ENCODE measurements at places on chromosomes 13 and 19. TPM values are rescaled to one million over a fixed set of nuclear protein-coding genes. Genes with fewer than 3 reads are reported as not detected.

The TMEM59L gene
- total RNA-seq = 5.6 TPM

DNA sequence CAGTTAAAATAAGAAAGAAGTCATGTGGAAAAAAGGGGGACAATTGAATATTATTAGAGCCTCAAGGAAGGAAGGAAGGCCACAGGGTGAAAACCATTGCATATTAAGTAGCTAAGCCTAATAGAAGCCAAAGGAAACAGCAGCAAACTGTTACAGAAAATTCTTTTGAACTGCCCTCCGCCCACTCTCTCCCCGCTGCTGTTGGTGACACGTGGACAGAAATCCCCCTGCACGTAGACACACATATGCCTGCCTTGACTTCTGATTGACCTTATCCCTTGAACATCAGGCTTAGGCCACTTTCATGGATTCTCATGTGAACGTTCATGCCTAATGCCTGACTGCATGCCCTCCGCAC lies 229.1 kb downstream of the KCNRG start:
- peak; percentile 16 for DNase-seq
- no peaks in the 10 kb centered on the region for H3K36me3 ChIP-seq
- no peak overlapping the region for H3K4me3 ChIP-seq
- H3K4me1 ChIP-seq = peaks cover 14% of the 10 kb centered on the region
- H3K27ac ChIP-seq = no peak overlapping the region

The DGKH gene
- total RNA-seq = 16.4 TPM

The PRR20D gene
- total RNA-seq = not detected

- peak overlapping the region; percentile 58 for H3K27ac ChIP-seq
- no peak overlapping the region for H3K4me3 ChIP-seq
- no peaks in the 10 kb centered on the region for H3K27me3 ChIP-seq
- H3K36me3 ChIP-seq = peaks cover 6% of the 10 kb centered on the region
- DNase-seq = peak; percentile 38
Observed at GRCh38 chr19:5953680-5954213, 24.2 kb downstream of the RANBP3 start.

- H3K27me3 ChIP-seq = no peaks in the 10 kb centered on the region
- H3K4me1 ChIP-seq = no peaks in the 10 kb centered on the region
- no peak overlapping the region for H3K4me3 ChIP-seq
- peaks cover under 1% of the 10 kb centered on the region for H3K36me3 ChIP-seq
- no peak for DNase-seq
Observed at GRCh38 chr13:51435002-51435578, 17.7 kb downstream of the INTS6 start.

GRCh38 chr13:77415253-77416071 lies 88.6 kb upstream of the MYCBP2 start:
- H3K4me3 ChIP-seq = no peak overlapping the region
- H3K27me3 ChIP-seq = no peaks in the 10 kb centered on the region
- DNase-seq = no peak
- no peaks in the 10 kb centered on the region for H3K36me3 ChIP-seq
- no peak overlapping the region for H3K27ac ChIP-seq

GRCh38 chr19:2624537-2625091 lies 77.9 kb downstream of the GNG7 start:
- H3K4me3 ChIP-seq = no peak overlapping the region
- no peak overlapping the region for H3K27ac ChIP-seq
- DNase-seq = no peak
- no peaks in the 10 kb centered on the region for H3K36me3 ChIP-seq

DNA sequence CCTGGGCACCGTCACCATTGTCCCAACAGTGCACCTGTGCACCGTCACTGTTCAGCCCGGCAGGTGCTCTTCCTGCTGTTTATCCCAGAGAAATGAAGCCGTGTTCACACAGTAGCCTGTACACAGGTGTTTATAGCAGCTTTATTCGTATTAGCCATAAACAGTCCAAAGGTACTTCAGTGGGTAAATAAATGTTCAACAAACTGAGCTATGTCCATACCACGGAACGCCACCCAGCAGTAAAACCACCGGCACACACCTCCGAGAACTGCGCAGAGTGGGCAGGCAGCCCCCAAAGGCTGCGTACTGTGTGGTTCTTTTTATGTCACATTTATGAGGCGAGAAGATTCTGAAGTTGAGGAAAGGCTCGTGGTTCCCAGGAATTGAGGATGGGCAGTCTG lies 44.9 kb upstream of the DCUN1D2 start:
- no peak for DNase-seq
- no peak overlapping the region for H3K27ac ChIP-seq
- H3K4me1 ChIP-seq = peaks cover 8% of the 10 kb centered on the region
- peaks cover 20% of the 10 kb centered on the region for H3K36me3 ChIP-seq

- peaks cover 18% of the 10 kb centered on the region for H3K4me1 ChIP-seq
- peak; percentile 95 for DNase-seq
- no peaks in the 10 kb centered on the region for H3K27me3 ChIP-seq
- H3K27ac ChIP-seq = peak overlapping the region; percentile 91
- no peaks in the 10 kb centered on the region for H3K36me3 ChIP-seq
Observed at GRCh38 chr13:50529154-50529882, 314.2 kb downstream of the DLEU7 start.

DNA sequence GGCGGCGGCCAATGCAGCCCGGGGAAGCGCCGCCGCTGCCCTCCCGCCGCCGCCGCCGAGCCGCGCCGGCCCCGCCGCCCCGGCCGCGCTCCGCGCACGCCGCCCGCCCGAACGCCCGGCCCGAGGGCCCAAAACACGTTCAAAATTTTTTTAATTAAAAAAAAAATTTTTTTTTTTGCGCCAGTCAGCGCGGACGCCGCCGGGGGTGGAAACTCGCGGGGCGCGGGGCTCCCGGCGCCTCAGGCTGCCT lies 468 bp downstream of the HMGB1 start:
- peaks cover 18% of the 10 kb centered on the region for H3K36me3 ChIP-seq
- H3K4me3 ChIP-seq = peak overlapping the region; percentile 70
- H3K27me3 ChIP-seq = no peaks in the 10 kb centered on the region
- peak overlapping the region; percentile 95 for H3K27ac ChIP-seq
- DNase-seq = no peak

DNA sequence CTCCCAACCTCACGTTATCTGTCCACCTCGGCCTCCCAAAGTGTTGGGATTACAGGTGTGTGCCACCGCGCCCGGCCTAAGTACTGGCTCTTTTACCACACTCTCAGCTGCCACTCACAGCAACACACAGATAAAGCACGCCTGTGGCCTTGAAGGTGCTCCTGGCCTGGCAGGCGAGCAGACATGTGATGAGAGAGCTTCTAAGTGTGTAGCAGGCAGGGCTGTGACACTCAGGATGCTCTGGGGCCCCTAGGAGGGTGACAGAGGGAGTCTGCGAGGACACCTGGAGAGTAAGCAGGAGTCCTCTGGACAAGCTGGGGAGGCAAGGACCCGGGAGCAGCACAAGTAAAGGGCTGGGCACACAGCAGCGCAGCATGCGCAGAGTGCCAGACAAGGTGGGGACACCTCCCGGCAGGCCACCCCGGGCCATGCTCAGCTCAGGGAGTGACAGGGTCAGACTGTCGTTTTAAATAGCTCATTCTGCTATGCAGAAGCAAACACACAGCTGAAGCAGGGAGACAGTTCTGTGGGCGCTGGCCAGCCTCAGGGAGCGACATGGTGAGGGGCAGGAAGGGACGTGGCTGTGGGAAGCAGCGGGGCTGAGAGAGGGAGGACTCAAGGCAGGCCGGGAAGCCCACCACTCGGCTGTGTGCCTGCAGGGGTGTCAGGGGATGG lies 26.5 kb downstream of the MED26 start:
- DNase-seq = no peak
- no peaks in the 10 kb centered on the region for H3K27me3 ChIP-seq
- H3K4me1 ChIP-seq = peaks cover 6% of the 10 kb centered on the region
- no peak overlapping the region for H3K27ac ChIP-seq
- no peaks in the 10 kb centered on the region for H3K36me3 ChIP-seq

GRCh38 chr19:29966588-29967249 lies 24.7 kb downstream of the URI1 start:
- H3K27me3 ChIP-seq = no peaks in the 10 kb centered on the region
- no peaks in the 10 kb centered on the region for H3K36me3 ChIP-seq
- no peak overlapping the region for H3K4me3 ChIP-seq
- peaks cover 22% of the 10 kb centered on the region for H3K4me1 ChIP-seq
- H3K27ac ChIP-seq = peak overlapping the region; percentile 31
- peak; percentile 6 for DNase-seq

DNA sequence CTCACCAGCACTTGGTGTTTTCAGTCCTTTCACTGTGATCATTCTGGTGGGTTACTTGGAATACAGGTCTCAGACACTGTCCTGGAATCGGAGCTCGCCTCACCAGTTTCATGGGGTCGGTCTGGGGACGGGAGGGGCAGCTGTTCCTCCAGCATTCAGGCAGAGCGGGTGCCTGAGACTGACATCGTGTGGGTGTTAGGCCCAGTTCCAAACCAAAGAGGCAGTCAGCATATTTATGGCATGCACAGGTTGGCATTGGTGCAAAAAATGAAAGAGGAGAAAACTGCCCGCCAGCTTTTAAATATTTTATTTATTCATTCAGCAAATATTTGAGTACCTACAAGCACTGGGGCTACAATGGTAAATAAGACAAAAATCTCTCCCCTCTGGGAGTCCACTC lies 20.1 kb downstream of the PLEKHF1 start:
- H3K27ac ChIP-seq = no peak overlapping the region
- peaks cover 34% of the 10 kb centered on the region for H3K4me1 ChIP-seq
- H3K36me3 ChIP-seq = no peaks in the 10 kb centered on the region
- H3K4me3 ChIP-seq = no peak overlapping the region
- peak; percentile 64 for DNase-seq

GRCh38 chr13:111484959-111485358 lies 164.5 kb downstream of the TEX29 start:
- H3K36me3 ChIP-seq = no peaks in the 10 kb centered on the region
- DNase-seq = no peak
- no peaks in the 10 kb centered on the region for H3K27me3 ChIP-seq
- H3K4me3 ChIP-seq = no peak overlapping the region
- no peak overlapping the region for H3K27ac ChIP-seq
- H3K4me1 ChIP-seq = no peaks in the 10 kb centered on the region

GRCh38 chr13:100378533-100378932 lies 210.1 kb downstream of the GGACT start:
- no peak for DNase-seq
- H3K4me3 ChIP-seq = no peak overlapping the region
- no peaks in the 10 kb centered on the region for H3K27me3 ChIP-seq
- H3K36me3 ChIP-seq = no peaks in the 10 kb centered on the region

The KIR3DL2 gene
- not detected for total RNA-seq

DNA sequence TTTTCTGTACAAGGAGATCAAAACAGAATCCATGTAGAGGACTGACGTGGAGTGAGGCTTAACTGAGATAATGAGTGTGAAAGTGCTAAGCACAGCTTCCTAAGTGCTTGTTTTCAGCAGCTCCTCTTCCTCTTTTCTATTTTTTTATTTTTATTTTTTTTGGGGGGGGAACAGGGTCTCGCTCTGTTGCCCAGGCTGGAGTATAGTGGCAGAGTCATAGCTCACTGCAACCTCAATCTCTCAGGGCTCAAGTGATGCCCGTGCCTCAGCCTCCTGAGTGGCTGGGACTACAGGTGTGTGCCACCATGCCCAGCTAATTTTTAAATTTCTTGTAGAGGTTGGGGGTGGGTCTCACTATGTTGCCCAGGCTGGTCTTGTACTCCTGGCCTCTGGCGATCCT lies 5.6 kb upstream of the FOSB start:
- H3K27ac ChIP-seq = no peak overlapping the region
- H3K4me1 ChIP-seq = peaks cover 2% of the 10 kb centered on the region
- H3K36me3 ChIP-seq = no peaks in the 10 kb centered on the region
- DNase-seq = no peak
- no peak overlapping the region for H3K4me3 ChIP-seq

The MUC16 gene
- not detected for total RNA-seq

Data from astrocyte (in vitro differentiated cells and primary cell).